K562 (cell line): ENCODE measurements at places on chromosomes 1 and 21.

DNA sequence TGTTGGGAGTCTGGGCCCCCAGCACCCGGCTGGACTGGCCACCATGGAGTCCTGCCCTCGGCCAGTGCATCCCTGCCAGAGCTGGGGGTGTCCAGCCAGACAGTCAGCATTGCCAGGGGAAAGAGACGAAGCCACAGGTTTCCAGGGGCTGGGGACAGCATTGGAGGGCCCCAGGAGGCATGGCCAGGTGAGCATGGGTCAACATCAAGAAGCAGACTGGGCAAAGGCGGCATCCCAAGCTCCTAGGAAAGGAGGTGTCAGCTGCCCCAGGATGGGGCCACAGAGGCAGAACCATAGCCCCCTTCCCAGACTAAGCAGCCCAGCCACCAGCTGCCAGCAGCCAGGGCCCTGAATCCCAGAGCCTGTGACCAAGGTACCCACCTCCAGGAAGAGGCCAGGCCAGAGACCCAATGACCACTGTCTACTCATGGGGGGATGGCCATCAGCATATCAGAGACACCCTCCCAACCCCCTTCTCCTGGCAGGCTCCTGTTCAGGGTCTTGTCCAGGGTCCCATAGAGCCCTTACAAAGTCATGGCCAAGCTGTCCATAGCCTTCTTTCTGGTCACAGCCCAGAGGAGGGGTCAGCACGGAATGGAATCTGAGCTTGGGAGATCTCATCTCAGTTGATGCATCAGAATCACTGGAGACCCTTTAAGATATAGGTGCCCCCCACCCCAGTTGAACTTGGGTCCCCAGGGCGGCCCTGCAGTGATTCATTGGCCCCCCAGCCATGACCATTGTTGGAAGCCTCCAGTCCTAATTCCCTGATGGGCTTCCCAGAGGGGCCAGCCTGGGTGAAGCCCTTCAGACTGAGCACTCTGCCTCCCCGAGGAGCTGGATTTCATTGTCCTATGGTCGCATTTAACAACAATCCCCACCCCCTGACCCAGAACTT, 32.5 kb downstream of the WNT3A start:
- no peak for DNase-seq

DNA sequence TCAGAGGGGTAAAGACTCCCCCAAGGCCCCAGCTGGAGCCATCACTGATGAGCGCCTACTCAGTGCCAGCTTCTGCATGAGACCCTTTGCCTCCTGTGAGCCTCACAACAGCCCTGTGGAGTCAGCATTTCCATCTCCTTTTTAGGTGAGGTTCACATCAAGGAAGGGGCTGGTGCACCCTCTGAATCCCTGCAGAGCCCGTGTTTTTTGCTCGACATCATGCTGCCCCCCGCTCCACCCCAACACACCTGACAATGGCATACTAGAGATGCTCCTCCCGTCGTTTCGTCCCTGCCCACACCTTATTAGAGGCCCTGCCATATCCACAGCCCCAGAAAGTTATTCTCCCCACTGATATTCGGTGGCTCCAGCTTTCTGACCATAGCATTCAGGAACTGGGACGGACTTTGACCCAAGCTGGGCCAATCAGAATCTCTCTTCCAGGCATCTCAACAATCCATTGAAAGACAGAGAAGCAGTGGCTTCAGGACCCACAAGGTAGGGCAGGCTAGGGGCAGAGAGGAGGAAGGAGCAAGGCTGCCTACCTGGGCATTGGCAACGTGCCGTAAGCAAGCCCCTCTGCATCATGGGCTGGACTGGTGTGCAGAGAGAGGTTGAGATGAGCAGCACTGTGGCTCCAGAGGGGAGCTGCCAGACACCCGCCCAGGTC, 32.7 kb downstream of the EPHA10 start:
- DNase-seq: no peak

- DNase-seq: no peak
These were observed 11.7 kb upstream of the CAPN9 start for GRCh38 chr1:230735447-230735846.

DNA sequence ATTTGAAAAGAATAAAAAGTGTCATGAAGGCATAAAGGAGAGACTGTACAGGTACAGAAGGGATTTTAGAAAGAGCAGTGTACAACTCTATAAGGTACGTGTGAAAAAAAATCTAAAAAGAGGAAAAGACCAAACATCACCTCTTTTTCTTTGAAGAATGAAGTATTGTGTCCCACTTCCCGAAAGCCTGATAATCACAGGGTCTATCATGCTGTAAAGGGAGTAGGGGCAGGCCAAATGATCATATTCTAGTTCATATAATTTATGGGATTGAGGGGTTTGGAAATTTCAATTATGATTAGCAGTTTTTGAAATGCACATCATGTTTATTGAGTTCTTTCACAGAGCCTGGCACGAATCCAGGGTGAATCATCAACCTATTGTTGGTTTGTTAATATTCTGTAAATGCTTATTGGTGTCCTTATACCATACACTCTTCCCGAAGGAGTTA, 910 bp upstream of the RERE start:
- DNase-seq: no peak

DNA sequence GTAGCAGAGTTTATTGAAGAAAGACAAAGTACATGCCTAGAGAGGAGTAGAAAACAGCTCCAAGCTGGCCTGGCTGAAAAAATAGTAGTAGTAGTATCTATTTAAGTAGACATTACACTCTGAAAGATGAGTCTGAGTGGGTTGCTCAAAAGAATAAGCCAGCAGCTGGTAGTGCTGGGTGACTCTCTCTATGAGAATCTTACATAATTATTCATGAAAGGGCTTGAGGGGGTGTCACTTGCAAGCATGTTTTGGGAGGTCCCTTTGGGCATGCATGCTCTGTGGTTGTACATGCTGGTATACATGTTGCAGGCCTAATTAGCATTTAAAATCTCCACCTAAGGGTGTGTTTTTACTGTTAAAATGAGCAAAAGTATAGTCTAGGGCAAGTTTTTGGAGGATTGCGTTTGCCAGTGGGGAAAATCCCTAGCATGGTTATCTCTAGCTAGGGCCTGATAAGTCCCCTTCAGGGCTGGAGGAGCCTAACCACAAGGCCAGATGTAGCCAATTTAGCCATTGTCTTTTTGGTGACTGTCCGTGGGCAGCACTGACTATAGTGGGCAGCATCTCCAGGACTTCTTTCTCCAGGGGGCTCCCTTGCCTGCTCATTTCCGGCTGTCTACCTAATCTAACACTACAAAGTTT, 11.0 kb upstream of the FCGR2A start:
- DNase-seq: no peak

DNA sequence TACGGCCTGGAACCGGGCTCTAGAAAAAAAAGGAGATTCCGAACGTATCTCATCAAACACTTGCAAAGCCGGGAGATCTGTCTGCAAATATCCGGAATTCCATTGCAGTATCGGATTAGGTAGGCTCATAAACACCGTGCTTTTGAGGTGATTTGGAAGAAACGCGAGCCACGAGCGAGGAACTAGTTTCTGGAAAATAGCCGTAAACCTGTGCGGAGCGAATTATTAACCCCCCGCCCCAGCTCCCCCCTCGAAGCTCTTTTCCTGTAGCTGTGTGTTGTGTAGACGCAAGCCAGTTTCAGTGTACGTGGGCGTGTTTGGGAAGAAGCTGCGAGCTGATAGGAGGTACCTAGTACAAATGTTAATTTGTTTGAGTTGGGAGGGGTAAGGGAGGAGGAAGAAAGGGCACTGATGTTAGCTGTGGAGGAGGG, 1.1 kb downstream of the RALGPS2 start:
- peak; percentile 79 for DNase-seq

- no peak for DNase-seq
These were observed 206.2 kb downstream of the SMYD3 start for GRCh38 chr1:246300626-246301549.

- DNase-seq: no peak
These were observed 8.1 kb downstream of the TOR3A start for GRCh38 chr1:179089827-179090482.

GRCh38 chr21:44896561-44897286, 23.2 kb upstream of the PTTG1IP start:
- DNase-seq: peak; percentile 44

DNA sequence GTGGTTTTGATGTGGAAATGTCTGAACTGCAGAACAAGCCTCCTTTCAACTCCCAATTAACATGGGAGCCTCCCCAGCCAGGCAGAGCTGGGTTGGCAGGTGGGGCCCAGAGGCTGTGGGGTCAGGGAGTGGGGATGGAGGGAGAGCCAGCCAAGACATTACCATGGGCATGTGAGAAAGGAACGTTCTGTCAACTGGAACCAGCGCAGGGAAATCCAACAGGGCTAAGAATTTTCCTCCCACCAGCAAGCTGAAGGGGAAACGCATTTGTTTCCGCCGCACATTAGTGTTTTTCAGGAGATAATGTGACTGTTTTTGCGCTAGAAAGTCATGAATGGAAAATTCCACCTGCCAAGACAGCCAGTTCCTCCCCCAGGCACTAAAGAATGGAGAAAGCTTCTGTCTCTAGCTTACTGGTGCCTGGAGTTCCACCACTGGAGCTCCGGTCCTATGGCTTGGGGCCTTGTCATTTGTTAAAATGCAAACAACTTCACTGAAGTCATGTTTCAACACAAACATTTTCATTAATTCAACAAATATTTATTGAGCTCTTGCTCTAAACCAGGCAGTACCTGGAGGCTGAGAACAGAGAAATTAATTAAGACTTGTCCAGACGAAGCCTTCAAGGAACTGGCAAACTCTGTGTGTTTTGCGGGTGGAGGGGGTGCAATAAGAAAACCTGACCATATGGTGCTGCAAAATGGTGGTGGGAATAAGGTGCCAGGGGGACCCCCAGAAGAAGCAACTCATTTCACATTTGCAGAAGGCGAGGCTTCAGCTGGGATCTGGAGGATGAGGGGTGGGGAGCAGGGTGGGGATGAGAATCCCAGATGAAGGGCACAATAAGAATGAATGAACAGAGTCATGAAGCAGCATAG, 305.1 kb downstream of the MATN1 start:
- no peak for DNase-seq

DNA sequence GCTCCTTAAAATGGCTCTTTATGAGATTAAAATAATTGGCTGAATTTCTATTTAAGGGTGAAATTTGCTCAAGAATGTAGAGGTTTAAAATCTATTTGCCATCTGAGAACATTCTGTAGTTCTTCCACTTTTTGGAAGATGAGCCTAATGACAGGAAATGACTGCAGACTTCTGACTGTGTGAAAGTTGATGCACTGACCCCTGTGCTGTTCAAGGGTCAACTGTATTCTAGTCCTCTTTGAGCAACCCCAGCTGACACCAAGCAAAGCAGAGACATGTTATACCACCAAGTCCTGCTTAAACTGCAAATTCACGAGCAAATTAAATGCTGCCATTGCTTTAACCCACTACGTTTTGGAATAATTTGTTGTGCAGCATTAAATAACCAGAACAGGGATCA, 26.6 kb downstream of the DDAH1 start:
- DNase-seq: no peak

DNA sequence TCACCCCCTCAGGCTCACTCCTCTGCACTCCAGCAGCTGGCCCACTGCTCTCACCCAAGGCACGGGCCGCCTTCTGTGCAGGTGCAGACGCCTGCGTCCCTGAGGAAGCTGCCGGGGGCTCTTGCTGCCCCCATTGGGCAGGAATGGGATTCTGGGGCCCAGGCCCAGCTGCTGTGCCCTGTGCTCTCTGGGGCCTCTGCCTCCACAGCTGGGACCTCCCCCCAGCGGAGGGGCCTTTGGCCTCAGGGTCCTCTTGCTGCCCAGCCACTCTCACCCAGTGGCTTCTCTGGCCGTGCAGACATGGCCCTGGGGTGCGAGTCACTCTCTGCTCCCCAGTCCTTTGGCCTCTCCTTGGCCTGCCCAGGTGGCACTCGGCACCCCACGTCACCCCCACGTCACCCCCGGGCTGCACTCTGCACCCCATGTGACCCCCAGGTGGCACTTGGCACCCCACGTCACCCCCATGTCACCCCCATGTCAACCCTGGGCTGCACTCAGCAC, 19.1 kb upstream of the LRRC3 start:
- DNase-seq: no peak
